RWPE1 (cell line): ENCODE measurements at places on chromosomes 2 and 18.

DNA sequence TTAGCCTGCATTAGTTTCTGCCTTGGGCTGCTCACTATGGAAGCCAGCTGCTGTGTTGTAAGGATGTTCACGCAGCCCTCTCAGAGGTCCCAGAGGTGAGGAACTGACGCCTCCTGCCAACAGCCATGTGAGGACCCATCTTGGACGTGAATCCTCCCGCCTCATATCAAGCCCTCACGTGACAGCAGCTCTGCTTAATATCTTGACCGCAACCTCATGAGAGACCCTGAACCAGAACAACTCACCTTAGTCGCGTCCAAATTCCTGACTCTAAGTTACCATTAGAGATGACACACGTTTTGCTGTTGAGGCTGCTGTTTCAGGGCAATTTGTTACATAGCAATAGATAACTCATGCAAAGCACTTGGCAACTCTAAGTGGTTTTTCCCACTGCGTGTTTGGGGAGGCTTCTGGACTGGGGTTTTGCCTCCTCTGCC lies 97.7 kb downstream of the TMEM17 start:
- no peak for DNase-seq

- DNase-seq, result no peak
Observed at GRCh38 chr2:194003911-194004310, 1653.1 kb upstream of the SLC39A10 start.

- no peak for DNase-seq
Observed at GRCh38 chr2:5736050-5736449, 43.9 kb downstream of the SOX11 start.

DNA sequence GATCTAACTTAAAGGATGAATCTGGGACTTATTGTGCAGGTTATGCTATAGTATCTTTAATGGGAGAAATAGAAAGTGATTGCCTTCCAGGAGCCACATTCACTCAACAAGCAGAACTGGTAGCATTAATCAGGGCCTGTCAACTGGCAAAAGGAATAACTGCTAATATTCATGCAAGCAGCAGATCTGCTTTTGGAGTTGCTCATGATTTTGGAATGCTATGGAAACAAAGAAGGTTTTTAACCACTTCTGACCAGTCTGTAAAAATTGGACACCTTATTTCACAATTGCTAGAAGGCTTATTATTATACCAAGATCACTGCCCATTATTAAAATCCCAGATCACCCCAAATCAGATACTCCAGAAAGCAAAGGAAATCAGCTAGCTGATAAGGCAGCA lies 200.4 kb downstream of the MREG start:
- peak; percentile 50 for DNase-seq
